ENCODE measurements at places on chromosomes 3 and 15.

GRCh38 chr3:27632431-27633223, 89.5 kb downstream of the EOMES start:
- no peak for DNase-seq

- no peak for DNase-seq
Measured at GRCh38 chr3:150168698-150169097, 198.0 kb upstream of the PFN2 start.

GRCh38 chr15:49406352-49407118, 16.5 kb upstream of the FGF7 start:
- no peak for DNase-seq

GRCh38 chr3:22565393-22565792, 637.7 kb upstream of the UBE2E2 start:
- DNase-seq = no peak

GRCh38 chr3:126990024-126990700, 7.2 kb downstream of the PLXNA1 start:
- DNase-seq = no peak

GRCh38 chr3:8069471-8069870, 432.2 kb upstream of the LMCD1 start:
- no peak for DNase-seq

- no peak for DNase-seq
Measured at GRCh38 chr3:116114586-116114985, 330.7 kb downstream of the LSAMP start.

DNA sequence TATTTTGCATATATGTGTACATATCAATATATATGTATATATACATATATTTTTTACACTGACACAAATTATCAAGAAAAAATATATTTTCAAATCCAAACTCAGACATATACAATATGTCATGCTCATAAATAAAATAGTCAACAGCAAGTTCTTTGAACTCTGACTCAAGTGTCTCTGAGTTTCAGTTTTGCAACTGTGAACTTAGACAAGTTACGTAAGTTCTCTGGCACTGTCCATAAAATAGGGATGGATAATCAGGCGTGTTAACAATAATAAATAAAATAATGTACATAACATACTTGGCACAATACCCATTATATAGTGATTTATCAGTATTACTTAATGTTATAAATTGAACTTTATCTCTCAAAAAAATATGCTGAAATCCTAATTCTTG, 12.1 kb upstream of the XRN1 start:
- DNase-seq = no peak

DNA sequence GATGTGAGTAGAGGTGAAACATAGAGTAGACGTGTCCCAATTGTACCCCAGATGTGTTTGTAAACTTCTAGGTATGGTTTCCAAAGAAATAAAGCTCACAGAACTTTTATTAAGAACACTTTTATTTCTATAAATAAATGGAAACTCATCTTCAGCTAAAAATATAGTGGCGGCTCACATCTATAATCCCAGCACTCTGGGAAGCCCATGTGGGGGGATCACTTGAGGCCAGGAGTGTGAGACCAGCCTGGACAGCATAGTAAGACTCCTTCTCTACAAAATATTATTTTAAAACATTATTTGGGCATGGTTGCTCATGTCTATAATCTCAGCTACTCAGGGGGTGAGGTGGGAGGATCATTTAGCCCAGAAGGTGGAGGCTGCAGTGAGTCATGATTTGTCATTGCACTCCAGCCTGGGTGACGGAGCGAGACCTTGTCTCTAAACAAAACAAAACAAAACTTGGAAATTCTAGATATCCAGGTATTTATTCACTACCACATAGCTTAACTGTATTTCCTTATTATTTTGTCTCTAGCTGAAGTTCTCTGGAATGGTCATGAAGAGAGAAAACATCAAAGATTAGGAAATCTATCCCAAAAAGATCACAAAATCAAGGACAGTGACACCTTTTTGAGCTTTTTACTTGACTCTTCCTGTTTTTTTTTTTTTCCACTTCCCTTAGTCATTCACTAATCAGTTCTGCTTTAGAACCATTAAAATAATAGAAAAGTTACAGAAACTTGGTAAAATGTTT, 258.1 kb downstream of the TIGIT start:
- DNase-seq = no peak

- DNase-seq = no peak
Measured at GRCh38 chr15:57548835-57549234, 42.9 kb upstream of the MYZAP start.

DNA sequence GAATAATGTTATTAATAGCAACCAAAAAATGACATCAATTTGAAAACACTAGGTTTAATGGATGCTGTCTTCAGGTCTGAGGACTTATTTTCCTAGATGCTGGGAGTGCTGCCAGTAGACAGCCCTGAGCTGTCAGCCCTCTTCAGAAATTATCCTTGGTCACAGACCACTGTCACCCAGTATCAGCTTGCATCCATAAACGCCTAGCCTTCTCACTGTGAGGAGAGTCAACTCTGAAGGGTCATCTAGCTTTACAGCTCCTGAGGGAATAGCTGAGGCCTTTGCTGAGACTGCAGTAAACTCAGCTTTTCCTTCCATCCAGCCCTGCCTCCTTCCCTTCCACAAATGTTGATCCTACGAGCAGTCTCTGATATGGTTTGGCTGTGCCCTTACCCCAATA, 19.4 kb upstream of the MNS1 start:
- DNase-seq = no peak

DNA sequence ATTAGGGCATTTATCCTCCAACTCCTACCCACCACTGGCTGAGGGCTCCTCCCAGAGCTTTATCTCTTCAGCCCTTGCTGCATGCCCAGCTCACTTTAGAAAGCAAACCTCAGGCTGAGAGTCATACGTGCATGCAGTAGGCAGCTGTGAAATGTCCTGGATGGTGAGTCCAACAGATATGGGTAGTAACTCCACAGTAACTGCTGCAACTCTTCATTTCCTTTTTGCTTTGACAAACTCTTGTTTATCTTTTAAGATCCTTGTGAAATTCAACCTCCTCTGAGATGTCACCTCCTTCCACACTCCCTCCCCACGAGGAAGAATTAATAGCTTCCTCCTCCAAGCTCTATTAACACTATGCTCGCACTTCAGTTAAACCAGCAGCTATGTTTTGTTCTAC, 35.9 kb upstream of the CTNNB1 start:
- no peak for DNase-seq

GRCh38 chr3:106302451-106303221, 433.8 kb upstream of the CBLB start:
- no peak for DNase-seq

- DNase-seq = no peak
Measured at GRCh38 chr3:54837964-54838363, 89.9 kb downstream of the LRTM1 start.

GRCh38 chr3:102195198-102195948, 239.4 kb upstream of the ZPLD1 start:
- DNase-seq = no peak

DNA sequence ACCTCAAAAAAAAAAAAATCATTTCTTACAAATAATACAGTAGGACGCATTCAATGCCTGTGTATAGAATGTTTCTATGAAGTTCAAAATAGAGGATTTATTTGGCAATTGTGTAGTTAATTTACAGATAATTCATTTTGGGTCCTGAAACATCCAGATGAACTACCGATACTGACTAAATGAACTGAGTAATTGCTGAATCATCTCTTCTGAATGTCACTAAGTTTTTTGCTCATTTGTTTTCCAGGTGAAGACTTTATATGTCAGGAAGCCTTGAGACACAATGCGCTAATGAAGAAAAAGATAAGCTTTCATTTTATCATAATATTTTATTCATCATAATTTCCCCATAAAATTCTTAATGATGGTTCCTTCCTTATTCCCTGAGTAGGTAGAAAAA, 39.7 kb downstream of the PCOLCE2 start:
- no peak for DNase-seq

DNA sequence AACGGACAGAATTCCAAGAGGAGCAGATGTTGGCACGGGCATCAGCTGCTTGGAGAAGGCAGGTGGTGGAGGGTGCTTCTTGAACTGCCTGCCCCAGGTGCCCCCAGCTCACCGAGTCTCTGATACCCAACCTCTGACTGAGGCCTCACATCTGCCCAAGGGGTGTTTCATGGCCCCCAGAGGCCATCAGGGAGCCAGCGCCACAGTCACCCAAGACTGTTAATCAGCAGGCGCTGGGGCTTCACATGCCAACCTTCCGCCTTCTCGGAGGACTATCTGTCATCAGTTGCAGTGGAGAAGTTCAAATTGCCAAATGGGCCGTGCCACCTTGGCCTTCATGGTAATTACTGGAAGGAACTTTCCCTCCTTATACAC, 61.9 kb upstream of the SLC6A1 start:
- no peak for DNase-seq

DNA sequence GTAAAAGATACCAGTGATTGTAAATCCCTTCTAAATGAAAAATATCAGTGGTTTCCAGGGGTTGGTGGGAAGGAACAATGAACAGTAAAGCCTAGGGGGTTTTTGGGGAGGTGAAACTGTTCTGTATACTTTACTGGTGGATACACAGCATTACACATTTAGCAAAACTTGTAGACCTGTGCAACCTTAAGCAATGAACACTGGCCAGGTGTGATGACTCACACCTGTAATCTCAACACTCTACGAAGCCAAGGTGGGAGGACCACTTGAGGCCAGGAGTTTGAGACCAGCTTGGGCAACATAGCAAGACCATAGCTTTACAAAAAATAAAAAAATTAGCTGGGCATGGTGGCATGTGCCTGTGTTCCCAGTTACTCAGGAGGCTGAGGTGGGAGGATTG, 1.8 kb downstream of the CCDC13 start:
- no peak for DNase-seq

GRCh38 chr15:56524915-56525314, 60.0 kb upstream of the MNS1 start:
- no peak for DNase-seq

- no peak for DNase-seq
Measured at GRCh38 chr3:149315694-149316093, 17.7 kb downstream of the TM4SF18 start.

- DNase-seq = no peak
Measured at GRCh38 chr3:65672871-65673815, 365.6 kb downstream of the MAGI1 start.

DNA sequence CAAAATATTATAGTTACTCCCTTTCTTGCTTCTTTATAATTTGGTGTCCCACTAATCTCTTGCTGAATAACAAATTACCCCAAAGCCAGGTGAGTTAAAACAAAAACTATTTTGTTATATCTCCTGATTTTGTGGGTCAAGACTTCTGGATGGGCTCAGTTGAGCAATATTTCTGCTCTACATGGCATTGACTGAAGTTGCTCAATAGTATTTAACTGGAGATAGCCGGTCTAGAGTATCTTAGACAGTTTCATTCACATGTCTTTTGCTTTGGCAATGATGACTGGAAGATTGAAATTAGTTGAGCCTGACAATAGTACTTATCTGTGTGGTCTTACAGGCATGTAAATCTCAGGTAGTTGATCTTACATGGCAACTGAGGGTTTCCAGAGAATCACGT, 51.0 kb upstream of the TP63 start:
- no peak for DNase-seq

- DNase-seq = no peak
Measured at GRCh38 chr3:43855674-43856299, 165.0 kb downstream of the ABHD5 start.

- DNase-seq = no peak
Measured at GRCh38 chr15:81286621-81287121, 37.3 kb downstream of the STARD5 start.

- DNase-seq = no peak
Measured at GRCh38 chr3:123151251-123151705, 50.5 kb upstream of the SEC22A start.

- DNase-seq = no peak
Measured at GRCh38 chr15:56250626-56251025, 6.9 kb upstream of the RFX7 start.

DNA sequence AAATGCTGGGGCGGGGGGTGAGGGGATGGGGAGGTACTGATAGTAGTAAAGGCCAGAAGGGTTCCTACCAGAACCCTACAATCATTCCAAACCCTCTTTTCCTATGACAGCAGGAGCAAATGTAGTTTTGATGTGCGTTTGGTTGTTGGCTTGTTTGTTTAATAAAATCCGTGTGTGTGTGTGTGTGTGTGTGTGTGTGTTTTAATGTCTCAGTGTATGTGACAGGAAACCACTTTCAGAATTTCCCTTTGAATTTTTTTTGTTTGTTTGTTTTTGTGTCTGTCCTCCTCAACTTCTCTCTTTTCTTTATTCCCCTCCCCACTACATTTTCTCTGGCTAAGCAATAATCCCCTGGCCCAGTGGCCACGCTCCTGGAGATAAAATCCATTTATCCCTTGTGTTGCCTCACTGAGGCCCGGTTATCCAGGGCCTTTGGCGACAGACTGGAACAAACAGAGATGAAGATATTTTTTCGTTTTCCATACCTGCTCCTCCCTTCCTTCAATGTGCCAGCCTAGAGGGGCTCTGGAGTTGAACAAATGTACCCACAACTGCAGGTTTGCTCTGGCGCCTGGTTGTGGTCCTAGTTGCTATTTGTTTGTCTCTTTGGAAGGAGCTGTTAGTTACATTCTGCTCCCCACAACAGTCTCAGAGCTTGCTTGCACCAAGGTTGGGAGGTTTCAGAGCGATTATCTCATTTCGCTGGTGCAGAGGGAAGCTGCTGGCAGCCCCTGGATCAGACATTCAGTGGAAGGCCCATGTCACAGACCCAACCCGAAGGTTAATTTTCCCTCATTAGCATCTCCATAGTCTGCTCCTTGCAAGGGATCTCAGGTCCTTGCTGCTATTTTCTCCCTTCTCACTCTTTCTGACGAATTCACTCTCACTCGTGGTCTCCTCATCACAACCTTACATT, 17.9 kb downstream of the NR2F2 start:
- no peak for DNase-seq

GRCh38 chr3:45016916-45017315, 9.2 kb upstream of the CLEC3B start:
- no peak for DNase-seq

Data from SK-N-MC (cell line).